ENCODE measurements at places on chromosomes 11 and 22. TPM values are rescaled to one million over a fixed set of nuclear protein-coding genes. Genes with fewer than 3 reads are reported as not detected.

DNA sequence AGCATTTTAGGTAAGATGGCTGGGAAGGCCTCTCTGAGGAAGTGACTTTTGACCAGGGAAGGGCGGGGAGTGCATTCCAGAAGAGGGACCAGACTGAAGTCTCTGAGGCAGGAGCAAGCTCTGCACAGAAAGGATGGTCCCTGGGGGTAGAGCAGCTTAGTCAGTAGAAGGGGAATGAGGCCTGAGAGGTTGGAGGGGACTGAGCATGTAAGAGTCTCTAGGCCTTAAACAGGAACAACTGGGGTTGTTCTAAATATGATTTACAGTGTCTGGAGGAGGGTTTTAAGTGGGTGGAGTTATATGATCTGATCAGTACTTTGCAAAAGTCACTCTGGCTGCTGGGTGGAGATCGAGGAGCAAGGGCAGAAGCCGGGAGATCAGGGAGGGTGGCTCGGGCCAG lies 31.7 kb upstream of the TEF start:
- DNase-seq: no peak

DNA sequence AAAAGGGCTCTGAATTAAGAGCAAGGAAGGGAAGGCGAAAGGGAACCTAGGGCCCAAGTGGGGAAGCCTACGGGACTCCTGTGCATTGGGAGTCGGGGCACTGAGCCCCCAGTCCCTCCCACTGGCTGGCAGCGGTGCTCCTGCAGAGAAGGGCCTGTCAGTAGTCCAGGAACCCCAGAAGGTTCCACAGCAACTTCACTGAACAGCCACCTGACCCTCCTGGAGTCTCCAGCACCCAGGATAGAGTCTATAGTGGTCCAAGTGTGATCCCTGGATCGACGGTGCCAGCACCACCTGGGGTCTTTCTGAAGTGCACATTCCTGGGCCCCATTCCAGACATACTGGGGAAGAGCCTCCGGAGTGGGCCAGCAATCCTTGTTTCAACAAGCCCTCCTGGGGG lies 100.0 kb upstream of the B3GAT1 start:
- DNase-seq: no peak

GRCh38 chr11:106447631-106448191 lies 370.2 kb downstream of the AASDHPPT start:
- DNase-seq: no peak

DNA sequence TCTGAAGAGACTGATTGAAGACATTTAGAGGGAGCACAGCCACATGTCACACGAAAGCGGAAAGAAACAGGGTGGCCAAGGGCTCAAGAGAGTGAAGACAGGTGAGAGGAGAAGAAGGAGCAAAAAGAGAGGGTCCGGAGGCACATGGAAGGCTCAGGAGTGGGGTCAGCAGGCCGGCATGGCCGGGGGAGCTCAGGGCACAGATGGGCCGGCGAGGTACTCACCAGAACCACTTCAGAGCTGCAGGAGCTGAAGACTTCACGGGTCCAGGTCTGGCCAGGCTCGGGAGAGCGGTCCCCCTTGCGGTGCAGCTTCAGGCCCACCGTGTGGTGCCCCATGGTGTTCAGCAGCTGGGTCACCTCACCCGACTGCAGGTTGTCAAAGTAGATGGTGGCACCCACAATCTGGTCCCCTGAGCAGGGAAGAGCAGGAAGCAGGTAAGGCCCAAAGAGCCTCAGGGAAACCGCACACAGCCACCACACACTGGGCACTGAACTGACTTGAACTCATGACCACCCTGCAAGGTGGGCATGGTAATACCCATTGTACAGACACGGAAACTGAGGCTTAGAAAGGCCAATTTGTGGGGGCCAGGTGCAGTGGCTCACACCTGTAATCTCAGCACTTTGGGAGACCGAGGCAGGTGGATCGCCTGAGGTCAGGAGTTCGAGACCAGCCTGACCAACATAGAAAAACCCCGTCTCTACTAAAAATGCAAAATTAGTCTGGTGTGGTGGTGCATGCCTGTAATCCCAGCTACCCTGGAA lies 11.6 kb downstream of the AHNAK start:
- DNase-seq: no peak

- no peak for DNase-seq
These were observed 32.7 kb downstream of the GRAMD4 start for GRCh38 chr22:46652847-46653331.

DNA sequence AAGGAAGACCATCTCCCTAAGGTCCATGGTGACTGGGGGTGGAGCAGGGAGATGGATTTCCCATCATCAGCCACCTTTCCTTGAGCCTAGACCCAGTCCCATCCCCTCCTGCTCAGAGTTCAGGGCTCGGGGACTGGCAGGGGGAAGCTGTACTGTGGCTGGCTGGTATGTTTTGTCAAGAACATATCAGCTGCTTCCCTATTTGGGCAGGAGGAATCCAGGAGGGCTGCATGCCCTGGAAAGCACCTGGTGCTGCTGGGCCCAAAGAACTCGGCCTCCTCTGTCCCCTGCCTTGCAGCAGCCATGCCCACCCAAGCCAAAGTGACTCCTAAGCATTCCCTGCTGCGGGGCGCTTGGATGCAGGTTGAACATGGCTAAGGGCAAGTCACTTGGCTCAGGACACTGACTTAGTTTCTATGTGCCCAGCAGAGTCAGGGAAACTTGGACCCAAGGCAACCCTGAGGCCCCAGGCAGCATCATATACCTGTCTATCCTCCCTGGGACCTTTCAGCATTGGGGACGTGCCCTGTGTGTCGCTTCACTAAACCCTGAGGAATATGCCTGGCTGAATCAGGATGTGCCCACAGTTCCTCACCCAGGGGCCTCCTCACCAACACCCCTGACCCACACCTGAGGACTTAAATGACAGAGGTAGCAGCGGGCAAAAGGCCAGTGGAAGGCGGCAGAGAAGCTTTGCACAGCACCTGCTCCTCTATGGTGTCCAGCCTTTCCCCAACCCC lies 43.1 kb downstream of the BUD13 start:
- DNase-seq: no peak

- no peak for DNase-seq
These were observed 32.9 kb downstream of the ELFN2 start for GRCh38 chr22:37394341-37394740.

DNA sequence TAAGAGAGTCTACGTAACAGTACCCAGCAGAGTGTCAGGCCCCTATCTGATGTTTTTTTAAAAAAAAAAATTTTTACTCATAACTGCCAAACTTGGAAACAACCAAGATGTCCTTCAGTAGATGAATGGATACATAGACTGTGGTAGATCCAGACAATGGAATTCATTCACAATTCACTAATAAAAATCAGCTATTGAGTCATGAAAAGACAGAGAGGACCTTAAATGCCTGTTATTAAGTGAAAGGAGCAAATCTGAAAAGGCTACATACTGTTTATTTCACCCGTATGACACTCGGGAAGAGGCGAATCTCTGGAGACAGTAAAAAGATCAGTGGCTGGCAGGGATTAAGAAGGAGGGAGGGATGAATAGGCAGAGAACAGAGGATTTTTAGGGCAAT lies 541.4 kb upstream of the TENM4 start:
- DNase-seq: no peak

DNA sequence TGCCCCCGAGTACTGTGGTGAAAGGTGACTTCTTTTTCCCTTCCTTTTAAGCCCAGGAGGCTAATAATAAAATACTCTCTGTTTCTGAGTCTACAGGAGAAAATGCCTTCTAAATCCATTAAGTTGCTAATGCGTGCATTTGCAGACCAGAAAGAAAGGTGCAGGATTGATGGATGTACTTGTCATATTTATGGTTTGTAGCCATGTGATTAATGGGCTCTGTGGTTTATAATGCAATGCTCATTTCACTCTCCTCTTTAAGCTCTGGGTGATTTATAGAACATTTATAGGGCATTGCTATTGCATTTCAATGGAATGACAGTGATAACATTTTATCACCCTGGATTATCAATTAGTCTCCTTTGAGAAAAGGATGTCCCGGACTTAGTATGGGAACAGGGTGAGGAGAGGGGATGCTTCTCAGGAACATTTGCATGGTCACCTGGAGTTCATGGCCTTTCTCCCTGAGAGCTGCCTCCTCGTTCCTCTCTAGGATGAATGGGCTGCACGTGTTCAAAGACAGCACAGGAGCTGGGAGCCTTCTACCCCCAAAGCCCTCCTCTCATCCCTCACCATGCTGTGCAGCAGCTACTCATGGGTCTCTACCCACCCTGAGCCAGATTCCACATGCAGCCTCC lies 82.8 kb upstream of the HMGXB4 start:
- no peak for DNase-seq

- no peak for DNase-seq
These were observed 185.5 kb downstream of the LRRC4C start for GRCh38 chr11:41273908-41274307.

GRCh38 chr11:34243600-34244464 lies 114.0 kb downstream of the ABTB2 start:
- peak; percentile 37 for DNase-seq

DNA sequence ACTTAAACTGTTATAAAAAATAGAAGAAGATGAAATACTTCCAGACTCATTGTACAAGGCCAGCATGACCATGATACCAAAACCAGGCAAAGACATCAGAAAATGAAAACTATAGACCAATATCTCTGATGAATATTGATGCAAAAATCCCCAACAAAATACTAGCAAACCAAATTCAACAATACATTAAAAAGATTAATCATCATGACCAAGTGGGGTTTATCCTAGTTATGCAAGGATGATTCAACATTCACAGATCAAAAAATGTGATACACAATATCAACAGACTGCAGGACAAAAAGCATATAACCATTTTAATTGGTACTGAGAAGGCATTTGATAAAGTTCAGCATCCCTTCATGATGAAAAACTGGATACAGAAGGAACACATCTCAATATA lies 824.5 kb upstream of the RAG2 start:
- DNase-seq: no peak

GRCh38 chr11:67272327-67273259 lies 6.3 kb downstream of the GRK2 start:
- peak; percentile 69 for DNase-seq

DNA sequence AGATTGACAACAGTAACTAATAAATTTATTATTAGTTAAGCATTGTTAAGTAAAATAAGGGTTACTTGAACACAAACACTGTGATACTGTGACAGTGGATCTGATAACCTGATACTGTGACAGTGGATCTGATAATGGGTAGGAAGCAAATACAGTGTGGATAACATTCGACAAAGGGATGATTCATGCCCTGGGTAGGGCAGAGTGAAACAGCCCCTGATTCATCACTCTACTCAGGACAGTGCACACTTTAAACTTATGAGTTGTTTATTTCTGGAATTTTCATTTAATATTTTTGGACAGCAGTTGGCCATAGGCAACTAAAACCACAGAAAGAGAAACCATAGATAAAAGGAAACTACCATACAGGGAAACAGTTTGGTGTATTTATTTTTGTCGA lies 60.8 kb upstream of the CTSC start:
- no peak for DNase-seq

DNA sequence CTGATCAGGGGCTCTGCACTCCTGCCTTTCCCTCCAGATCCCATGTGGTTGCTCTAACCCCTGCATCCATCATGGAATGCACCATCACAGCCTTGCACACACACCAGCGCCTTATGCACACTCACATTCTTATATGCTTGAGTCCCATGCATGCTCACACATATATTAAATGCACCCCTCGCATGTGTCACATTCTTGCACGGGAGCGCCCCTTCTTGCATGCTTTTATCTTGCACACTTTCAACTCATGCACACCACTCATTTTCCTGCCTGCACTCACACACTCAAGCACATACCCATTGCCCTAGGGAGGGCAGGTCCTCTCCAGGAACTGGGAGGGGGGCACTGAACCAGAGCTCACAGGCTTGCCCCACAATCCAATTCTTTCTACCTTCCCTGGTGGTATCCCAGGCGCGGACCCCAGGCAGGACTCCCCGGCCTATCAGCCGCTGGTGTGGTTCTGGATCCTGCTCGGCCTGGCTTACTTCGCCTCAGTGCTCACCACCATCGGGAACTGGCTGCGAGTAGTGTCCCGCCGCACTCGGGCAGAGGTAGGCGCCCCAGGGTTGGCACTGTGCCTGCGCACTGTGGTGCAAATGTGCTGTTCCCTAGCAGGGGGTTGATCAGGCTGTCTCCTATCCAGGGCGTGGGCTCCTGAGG lies 2.3 kb upstream of the CATSPERZ start:
- DNase-seq: no peak

DNA sequence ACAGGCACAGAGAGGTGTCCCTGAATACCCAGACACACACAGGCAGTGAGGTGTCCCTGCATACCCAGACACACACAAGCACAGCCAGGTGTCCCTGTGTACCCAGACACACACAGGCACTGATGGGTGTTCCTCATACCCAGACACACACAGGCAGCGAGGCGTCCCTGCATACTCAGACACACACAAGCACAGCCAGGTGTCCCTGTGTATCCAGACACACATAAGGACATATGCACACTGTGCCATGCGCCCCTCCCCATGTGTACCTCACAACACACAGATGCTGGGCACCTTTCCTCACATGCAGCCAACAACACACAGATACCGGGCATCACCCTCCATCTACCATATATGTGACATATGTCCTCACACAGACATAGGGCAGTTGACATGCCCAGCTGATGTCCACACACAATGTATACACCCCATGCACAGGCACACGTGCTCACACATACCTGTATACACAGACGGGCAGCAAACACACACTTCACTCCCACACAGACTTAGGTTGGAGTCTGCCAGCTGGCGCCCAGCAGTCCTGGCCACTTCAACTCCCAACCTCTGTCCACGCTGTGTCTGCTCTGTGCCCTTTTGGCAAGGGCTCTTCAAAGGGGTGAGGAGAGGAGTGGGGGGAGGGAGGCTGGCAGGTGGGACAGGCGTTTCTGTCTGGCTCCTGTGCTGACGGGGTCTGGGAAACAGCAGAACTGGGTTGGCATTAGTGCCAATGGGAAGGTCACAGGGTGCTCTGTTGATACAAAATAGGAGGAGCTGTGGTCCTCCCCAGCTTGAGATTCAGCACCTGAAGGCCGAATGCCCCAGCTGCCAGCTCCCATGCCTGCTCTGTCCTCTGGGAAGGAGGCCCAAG lies 69.4 kb upstream of the ALX4 start:
- DNase-seq: no peak

- DNase-seq: no peak
These were observed 1174.4 kb downstream of the BRD1 start for GRCh38 chr22:48653306-48653705.

GRCh38 chr22:27144321-27144720 lies 486.9 kb downstream of the MIAT start:
- no peak for DNase-seq

DNA sequence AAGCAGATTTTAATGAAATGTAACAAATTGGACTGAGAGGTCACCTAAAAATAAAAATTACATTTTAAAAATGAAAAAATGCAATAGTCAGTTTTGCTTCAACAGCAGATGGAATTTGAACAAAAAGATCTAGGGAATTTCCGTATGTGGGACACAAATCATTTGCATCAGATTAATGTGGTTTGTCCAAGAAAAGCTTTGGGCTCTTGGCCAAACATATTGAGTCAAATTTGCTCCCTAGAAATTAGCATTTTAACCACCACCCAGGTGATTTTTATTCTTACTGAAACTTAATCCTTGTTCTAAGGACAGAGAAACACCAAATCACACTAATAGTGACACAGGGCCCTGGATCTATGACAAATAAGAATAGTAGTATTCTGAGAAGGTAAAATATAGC lies 1477.8 kb downstream of the FAM181B start:
- no peak for DNase-seq

Gene MISFA
- 4.0 TPM for total RNA-seq

Gene NDUFA6
- total RNA-seq: 84.9 TPM

Gene TTLL1
- 5.6 TPM for total RNA-seq

Gene SMC1B
- 0.80 TPM for total RNA-seq

Gene KDM4E
- total RNA-seq: 0.09 TPM

Gene CARNS1
- total RNA-seq: 1.4 TPM

Gene POLD3
- 79.3 TPM for total RNA-seq
